ENCODE measurements at places on chromosomes 3 and 15. TPM values are rescaled to one million over a fixed set of nuclear protein-coding genes. Genes with fewer than 3 reads are reported as not detected.
A peak's percentile ranks its signal among the peaks of the same experiment; 100 is the strongest.

GRK7 gene
- not detected for total RNA-seq

GOLGA6L4 gene
- 1.8 TPM for total RNA-seq

A4GNT gene
- not detected for total RNA-seq

CAMK1 gene
- 3.1 TPM for total RNA-seq

ZMYND10 gene
- total RNA-seq: 8.7 TPM

CHL1 gene
- not detected for total RNA-seq

GOLGA8S gene
- total RNA-seq: 0.09 TPM

SATB1 gene
- total RNA-seq: 28.7 TPM

ANKRD34C gene
- not detected for total RNA-seq

CEP97 gene
- total RNA-seq: 20.6 TPM

- no peak for DNase-seq
These were observed 1.2 kb downstream of the BTLA start for GRCh38 chr3:112497897-112498548.

DNA sequence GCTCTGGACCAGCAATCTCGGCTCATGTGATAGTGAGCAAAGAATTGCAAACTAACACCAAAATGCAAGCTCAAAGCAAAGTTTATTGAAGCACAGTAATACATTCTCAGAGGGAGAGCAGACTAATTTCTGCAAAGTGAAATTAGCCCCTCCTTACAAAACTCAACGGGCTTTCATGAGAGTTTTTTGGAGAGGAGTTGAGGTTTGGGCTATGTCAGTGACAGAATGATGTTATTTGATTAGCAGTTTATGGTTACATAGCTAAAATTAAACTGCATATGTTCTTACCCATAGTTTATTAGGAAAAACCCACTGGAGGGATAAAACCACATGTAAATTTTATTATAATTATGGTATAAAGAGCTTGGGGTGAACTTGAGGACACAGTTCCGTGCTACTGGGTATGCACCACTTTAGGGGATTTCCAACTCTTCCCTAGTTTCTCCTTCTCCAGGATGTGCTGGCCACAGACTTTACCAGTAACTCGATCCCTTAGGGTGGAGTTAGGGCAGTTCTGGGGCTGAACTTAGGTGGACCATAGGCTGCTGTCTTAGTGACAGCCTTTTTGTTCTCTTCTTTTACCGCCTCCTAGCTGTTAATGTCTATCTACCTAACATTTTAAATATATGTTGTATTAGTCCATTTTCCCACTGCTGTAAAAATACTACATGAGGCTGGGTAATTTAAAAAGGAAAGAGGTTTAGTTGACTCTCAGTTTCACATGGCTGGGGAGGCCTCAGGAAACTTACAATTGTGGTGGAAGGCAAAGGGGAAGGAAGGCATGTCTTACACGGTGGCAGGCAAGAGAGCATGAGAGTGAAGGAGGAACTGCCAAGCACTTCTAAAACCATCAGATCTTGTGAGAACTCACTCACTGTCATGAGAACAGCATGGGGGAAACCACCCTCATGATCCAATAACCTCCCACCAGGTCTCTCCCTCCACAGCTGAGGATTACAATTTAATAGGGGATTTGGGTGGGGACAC, 8.9 kb upstream of the AADACL2 start:
- DNase-seq: no peak

- DNase-seq: peak; percentile 55
These were observed 15.7 kb downstream of the BHLHE40 start for GRCh38 chr3:4994823-4995499.

DNA sequence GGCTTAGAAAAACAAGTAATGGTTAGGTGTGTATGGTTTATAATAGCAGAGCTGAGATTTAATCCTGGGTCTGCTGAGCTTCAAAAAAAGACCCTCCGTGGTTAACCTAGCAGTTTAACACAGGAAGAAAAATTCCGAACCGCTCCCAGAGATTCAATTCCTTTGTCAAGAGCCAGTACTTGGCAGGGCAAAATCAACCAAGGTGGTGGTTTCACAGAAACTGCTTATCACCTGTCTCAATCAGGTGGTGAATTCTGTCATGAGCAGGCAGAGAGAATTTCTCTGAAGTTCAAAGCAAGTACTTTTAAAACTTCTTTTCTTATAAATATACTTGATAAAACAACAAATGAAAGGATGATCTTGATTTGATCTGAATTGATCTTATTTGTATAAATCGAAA, 17.2 kb downstream of the SYNPR start:
- DNase-seq: no peak

GRCh38 chr3:126986001-126986400, 3.1 kb downstream of the PLXNA1 start:
- no peak for DNase-seq

DNA sequence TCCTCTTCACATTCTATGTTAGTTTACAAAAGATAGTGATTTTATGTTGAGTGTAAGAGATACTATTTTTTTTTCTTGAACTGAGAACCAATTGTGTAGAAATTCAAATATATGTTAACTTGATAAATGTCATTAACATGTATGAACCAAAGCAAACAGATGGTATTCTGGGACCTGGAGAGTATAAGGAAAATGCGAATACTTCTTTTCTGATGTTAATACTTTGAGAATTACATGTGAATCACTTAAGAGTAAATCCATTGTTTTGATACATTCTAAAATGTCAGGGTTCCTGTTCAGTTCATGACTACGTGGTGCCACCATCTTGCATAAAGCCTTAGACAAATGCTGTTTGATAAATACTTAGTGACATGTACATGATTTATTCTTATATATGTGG, 541.3 kb downstream of the FGF12 start:
- DNase-seq: no peak

DNA sequence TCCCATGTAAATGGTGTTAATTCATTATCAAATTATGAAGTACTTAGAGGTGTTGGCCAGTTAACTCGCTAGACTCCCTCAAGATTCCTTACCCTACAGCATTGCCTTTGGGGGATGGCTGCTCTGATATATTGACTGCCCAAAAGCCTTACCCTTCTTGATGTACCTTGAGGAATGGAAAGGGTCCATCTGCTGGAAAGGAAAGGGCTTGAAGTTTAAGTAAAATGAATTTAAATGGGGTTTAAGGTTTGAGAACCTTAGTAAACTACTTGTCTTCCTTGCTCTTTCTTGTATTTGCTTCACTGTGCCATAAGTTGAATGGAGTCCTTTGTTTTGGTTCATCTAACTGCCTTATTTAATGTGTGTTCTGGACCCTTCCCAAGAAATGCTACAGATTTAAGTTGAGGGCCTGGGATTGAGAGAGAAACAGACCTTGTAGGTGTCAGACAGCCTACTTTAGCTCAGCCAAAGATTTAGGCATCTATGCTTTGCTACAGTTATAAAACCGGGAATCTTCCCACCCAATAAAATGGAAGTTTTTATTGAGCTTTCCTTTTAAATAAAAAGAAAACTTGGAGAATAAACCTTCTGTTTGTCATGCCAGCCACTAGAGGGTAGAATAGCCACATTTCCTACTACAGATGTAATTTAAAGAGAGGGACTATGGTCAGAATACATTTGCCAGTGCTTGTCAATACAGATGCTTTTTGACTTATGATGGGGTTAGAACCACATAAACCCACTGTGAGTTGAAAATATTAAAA, 25.3 kb downstream of the CMSS1 start:
- no peak for DNase-seq

GRCh38 chr3:179088306-179088705, 16.7 kb upstream of the ZMAT3 start:
- no peak for DNase-seq

DNA sequence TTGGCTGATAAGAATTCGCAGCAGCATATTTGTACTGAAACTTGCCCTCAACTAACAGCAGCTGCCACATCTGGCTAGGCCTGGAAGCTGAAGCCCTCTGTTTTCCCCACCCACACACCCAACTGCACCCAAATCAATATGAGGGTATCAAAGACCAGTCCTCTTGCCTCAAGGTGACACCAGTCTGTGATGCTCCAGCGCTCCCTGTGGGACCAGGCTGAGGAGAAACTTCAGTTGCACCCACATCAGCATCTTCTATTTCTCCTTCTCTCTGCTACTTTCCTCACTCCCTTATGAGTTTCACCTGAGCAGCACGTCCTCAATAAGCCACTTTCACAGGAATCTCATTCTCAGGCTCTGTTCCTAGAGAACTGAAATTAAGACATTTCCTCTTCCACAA, 18.7 kb upstream of the GRAMD1C start:
- no peak for DNase-seq

- DNase-seq: no peak
These were observed 147.5 kb upstream of the MBNL1 start for GRCh38 chr3:152121270-152121636.

DNA sequence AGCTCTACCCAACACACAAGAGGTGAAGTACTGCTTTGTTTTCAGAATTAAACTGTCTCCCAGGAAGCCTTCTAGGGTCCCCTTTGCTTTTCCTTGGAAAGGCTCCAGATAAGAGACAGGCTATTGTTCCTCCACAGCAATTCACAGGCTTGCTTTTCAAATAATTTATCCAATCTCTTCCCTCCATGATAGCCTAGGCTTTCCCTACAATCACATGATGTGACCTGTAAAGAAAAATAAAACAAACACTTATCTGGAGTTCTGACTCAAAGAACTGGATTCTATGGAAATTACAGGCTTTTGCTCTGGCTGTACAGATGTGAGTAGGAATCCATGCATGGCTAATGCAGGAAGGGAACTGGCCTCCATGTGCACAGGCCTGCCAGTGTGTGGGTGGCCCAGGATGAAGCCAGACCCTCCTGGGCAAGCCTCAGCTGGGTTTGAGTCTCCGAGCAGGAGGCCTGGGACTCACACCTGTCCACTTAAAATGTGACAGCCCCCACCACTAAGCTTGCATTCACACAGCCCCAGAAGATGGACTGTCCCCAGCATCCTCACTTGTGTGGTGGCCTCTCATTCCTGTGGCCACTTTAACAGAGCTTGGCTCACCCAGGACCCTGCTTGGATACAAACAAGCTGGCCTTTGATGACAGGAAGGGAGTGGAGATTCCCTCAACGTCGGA, 75.8 kb upstream of the LEKR1 start:
- DNase-seq: no peak

DNA sequence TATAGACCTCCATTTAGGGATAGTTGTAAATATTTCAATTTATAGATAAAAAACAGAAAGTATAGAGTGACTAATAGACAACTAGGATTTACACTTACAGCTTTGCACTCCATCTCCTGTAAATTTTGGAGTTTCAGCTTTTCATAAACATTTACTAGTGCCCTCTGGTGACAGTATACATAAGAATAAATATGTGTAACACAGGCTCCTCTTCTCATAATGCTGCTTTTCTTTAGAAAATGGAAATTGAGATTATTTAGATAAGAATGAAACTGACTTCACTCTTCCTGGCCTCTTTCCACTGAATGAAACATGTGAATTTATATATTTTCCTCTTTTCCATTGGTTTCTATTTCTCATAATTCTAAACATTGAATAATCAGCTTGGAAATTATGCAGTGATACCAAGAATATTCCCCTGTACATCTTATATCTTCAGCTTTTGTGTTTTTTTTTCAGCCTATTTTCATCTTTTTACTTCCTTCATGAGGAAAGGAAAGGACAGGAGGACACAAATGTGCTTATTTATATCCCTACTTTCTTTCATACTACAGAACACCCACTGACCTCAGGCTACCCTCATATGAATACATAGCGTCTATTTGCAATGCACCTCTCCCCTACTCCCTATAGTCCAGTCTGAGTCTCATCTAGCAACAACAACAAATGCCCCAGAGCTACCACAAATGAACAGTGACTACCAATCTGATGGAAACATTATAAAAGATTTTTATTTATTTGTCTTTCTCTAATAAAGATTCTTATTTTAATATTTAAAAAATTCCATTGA, 103.1 kb upstream of the CCDC39 start:
- DNase-seq: no peak

- peak; percentile 96 for DNase-seq
These were observed 44.0 kb downstream of the PHLDB2 start for GRCh38 chr3:111903067-111903511.

- no peak for DNase-seq
These were observed 1.0 kb downstream of the SHOX2 start for GRCh38 chr3:158105119-158105709.

- no peak for DNase-seq
These were observed 77.4 kb upstream of the SEC13 start for GRCh38 chr3:10398341-10398740.

DNA sequence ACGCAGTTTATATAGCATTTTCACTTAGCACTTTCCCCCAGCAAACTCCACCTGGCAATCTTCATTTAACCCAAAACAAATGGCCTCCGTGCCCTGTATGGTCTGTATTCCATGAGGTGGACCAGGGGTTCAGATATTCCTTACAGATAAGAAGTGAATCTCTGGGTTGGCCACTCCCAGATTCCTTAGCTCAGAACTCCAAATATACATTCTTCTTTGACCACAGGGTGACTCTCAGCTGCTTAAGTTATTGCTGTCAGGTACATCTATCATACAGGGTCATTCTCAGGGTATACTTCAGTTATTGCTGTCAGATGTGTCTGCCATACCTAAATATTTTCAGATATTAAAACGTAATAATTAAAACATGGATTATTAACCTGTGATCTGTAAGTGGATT, 229.8 kb downstream of the TBL1XR1 start:
- DNase-seq: peak; percentile 62

DNA sequence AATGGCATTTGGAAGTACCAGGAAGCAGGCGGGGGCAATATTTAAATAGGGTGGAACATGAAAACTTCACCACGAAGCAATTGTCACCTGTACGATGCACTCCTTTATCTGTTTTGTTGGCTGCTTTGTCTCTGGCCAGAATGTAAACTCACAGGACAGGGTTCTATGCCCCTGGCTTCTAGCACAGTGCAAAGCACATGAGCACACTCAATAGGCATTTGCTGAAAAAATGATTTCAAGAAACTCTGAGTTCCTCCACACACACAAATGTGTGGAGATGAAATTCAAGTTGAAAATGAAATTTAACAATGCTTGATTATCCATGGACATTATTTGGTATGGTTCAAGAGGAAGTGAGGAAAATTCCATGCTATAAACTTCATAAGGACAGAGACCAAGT, 229.6 kb upstream of the FEZF2 start:
- DNase-seq: no peak

- peak; percentile 99 for DNase-seq
These were observed 260.7 kb downstream of the OPA1 start for GRCh38 chr3:193853511-193854219.

- no peak for DNase-seq
These were observed 9.0 kb downstream of the ACP3 start for GRCh38 chr3:132326251-132326650.

DNA sequence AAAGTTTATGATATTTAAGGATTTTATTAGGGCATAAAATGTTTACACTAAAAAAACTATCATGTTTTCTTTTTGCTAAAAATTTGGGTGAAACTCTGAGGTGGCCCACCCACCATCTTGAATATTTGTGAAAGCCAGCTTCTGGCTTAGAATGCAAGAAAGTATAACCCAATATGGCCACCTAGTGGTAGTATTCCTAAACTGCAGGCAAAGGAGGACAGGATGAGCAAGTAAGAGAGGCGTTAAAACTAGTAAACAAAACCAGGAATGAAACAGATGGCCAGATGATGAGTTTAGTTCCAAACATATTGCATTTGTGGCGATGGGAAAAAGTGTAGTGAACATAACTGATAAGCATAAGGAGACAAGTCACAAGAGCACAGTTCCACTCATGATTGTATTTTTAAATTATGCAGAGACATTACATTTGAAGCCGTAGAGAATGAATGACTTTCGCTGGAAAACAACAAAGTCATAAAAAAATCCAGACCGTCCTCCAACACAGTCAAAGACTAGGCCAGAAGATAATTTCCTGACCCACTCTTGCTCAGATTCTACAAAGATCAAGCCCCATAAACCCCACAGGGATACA, 103.3 kb upstream of the PRTG start:
- peak; percentile 41 for DNase-seq

- DNase-seq: peak; percentile 83
These were observed 20.6 kb upstream of the BNC1 start for GRCh38 chr15:83304861-83305703.

GRCh38 chr15:91165850-91166249, 65.8 kb downstream of the SV2B start:
- no peak for DNase-seq
